Fibroblast of skin of right biceps (primary cell): ENCODE measurements at places on chromosomes 7 and 10.

DNA sequence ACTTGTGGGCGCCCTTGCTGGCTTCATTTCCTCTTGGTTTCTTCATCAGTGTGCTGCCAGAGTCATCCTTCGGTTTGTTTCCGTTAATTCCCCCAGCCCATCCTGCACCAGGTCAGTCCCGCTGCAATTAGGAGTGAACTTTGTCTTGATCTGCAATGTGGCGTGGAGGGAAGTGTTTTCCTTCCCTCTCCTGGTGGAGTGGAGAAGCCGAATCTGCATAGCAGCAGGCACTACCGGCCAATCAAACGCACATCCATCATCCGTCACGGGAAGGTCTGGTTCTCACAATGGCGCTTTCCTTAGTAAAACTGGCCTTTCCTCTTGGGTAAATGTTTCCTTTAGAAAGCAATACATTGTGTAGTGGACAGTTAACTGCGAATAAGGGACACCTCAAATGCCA, 337.5 kb downstream of the CXCL12 start:
- no peak for DNase-seq

GRCh38 chr7:135976312-135977006, 700 bp downstream of the MTPN start:
- DNase-seq = no peak

- no peak for DNase-seq
Observed at GRCh38 chr7:158689488-158689887, 15.1 kb downstream of the NCAPG2 start.

DNA sequence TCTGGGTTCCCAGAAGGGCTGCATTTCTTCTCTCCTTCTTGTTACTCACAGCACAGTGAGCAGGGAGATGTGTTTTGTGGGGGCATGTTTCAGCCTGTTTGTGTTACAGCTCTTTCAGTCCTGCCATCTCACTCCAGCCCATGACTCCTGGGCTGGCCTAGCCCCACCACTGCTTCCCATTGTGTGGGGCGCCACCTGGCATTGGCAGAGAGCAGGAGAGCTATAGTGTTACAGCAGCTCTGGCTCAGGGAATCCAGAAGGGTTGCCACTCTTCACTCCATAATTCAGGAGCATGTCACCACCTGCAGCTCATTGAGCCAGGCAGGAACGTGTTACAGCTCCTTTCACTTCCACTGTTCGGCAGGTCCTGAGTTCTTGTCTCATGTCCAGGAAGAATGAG, 30.0 kb downstream of the CLDN12 start:
- no peak for DNase-seq

DNA sequence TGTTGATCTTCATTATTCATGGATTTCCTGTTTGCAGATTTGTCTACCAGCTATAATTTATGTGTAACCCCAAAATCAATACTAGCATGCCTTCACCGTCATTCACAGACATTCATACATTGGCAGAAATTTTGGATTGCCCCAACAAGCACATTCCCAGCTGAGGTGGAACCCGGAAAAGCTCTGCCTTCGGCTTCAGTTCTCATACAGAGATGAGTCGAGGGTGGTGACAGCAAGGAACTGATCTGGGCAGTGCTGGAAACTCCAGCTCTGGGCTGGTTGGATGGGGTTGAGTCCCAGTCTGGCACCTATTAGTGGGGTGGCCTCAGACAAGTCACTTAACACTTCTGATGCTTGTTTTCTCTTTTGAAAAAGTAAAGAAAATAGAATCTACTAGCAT, 267.5 kb downstream of the SNX13 start:
- DNase-seq = no peak

DNA sequence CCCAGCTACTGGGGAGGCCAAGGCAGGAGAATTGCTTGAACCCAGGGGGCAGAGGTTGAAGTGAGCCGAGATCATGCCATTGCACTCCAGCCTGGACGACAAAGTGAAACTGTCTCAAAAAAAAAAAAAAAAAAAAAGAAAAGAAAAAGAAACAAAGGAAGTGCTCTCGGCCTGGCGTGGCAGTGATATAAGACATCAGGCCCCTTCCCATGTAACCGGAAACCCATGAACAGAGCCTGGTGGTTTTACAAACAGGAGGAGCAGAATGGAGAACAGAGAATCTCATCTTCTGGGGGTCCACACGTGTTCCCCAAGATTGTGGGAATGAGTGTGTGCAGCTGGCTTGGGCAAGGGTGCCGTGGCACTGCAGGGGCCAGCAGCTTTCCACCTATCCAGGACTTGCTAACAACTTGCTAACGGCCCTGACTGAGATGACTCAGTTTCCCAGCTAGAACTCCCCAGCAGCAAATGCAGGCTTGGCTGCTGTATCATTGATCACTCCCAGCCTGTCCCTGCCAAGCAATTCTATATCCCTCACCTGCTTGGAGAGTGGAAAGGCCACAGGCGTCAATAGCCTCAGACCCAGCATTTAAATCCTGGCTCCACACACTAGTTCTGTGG, 103.0 kb downstream of the COL26A1 start:
- no peak for DNase-seq

DNA sequence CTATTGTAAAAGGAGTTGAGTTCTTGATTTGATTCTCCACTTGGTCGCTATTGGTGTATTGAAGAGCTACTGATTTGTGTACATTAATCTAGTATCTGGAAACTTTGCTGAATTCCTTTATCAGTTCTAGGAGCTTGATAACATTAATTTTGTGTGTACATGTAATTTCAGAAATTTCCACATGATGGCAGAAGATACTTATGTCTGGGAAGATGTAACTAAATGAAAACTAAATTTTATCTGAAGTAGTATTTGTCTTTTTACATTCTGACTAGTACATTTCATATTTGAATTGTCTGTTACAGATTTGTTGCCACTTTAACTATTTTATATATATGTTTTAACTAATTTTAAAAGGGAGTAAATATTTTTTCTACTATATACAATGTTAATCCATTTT, 27.6 kb downstream of the SDHAF3 start:
- DNase-seq = peak; percentile 22

- no peak for DNase-seq
Observed at GRCh38 chr7:39712751-39713150, 89.4 kb downstream of the RALA start.

DNA sequence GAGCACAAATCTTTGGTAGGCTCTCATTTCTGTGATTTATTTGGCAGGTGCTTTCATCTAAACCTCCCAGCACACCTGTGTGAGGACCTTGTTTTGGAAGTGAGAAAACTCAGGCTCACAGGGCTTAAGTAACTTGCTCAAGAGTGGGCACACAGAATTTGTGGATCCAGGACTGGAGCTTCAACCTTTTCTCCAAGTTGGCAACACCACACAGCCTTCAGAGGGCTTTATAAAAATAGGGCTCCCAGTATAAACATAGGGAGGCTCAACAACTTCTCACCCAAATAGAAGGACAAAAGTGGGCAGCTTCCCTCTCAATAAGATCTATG, 182.2 kb upstream of the NEBL start:
- no peak for DNase-seq

GRCh38 chr10:104098358-104098925, 12.8 kb upstream of the COL17A1 start:
- DNase-seq = peak; percentile 58

GRCh38 chr7:44084701-44085100, 2.4 kb upstream of the POLM start:
- DNase-seq = peak; percentile 40

DNA sequence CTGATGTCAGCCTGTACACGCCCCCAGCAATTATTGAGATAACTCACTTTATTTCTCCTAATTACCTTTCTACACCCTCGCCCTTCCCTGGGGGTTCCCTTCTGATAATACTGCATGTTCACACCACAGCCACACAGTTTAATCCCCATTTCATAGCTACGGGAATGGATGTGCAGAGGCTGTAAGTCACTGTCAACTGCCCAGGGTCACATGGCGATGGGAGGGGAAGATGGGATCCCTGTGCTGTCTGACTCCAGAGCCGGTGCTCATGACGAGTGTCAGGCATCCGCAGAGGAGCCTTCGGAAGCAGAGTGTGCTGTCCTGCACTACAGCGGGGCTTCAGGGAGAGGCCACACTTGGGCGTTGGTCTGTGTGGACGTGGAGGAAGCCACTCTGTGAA, 688.7 kb downstream of the SDK1 start:
- no peak for DNase-seq

DNA sequence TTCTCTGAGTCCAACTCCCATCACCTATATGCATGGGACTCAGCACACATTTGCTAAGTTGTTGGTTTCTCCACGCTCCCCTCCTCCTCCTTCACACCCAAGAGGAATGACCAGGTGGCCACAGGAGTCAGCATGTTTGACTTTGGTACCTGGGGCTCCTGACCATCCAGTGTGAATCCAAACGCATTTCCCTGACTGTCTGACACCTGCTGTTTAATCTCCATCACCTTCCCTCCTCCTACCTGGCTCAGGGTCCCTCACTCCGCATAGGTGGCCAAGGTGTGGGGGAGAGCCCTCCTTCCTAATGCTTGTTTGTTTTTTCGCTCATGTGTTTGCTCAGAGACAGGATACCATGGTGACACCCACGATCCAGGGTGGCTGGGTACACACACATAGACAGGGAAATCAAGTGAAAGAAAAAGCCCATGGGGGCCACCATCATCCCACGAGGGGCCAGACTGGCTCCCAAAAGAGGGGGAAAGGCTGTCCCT, 194.9 kb downstream of the KCNMA1 start:
- DNase-seq = no peak

- no peak for DNase-seq
Observed at GRCh38 chr7:64888561-64888900, 14.5 kb upstream of the ZNF273 start.

- DNase-seq = no peak
Observed at GRCh38 chr10:118986815-118987790, 42.4 kb upstream of the NANOS1 start.

- peak; percentile 88 for DNase-seq
Observed at GRCh38 chr7:134941185-134941900, 45.0 kb upstream of the AGBL3 start.

GRCh38 chr10:64112701-64113355, 591.6 kb downstream of the REEP3 start:
- no peak for DNase-seq

DNA sequence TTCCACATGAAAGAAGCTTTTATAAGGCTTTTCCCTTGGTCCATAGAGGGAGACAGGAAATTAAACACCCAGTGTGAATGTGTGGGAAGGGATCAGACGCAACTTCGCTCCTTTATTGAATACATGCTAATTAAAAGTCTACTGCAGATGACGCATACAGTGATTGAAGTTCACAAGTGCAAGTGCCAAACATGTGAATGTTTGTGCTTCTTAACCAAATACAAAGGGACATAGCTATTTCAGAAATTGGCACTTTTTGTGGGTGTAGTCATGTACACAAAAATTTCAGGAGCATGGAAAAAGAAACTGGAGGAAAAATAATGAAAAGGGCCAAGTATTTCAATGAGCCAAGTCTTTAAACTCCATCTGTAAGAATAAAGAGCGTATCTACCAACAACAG, 283.7 kb downstream of the SKAP2 start:
- no peak for DNase-seq

DNA sequence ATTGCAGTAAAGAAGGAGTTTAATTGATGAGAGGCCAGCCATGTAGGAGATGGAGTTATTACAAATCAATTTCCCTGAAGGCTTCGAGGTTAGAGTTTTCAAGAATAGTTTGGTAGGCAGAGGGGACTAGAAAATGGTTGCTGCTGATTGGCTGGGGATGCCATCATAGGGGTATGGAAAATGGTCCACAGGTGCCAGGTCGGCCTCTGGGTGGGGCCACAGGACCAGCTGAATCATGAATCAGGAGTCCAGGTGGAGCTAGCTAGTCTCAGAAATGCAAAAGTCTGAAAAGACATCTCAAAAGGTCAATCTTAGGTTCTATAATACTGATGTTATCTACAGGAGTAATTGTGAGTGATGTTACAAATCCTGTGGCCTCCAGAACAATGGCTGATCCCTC, 714.0 kb upstream of the GHITM start:
- DNase-seq = no peak
